Stimulated activated CD4-positive, alpha-beta T cell treated with anti-CD3 and anti-CD28 coated beads, Interleukin-12 subunit alpha, Interleukin-12 subunit beta, amount 100 ng/mL, for 24 hours (primary cell): ENCODE measurements at places on chromosomes 5 and 9.

- DNase-seq: peak; percentile 11
Observed at GRCh38 chr5:137737349-137738131, 1.7 kb upstream of the KLHL3 start.

DNA sequence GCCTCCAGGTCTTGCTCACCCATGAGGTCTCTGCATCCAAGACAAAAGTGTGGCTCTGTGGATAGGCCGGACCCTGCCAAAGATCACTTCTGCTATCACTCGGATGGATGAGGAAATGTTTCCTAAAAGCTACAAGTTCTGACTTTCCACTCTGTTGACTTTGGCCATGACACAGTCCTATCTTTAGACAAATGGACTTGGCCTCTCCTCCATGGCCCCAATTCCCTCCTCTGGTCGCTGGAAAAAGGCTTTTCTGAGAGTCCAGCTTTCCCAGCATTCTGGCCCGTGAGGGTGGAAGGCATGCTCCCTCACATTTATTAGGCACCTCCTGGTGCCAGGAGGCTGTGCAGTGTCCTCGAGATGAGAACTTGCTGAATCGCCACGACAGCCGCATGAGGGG is 83.1 kb downstream of the COL27A1 start:
- no peak for DNase-seq

GRCh38 chr5:78845470-78845869 is 139.6 kb downstream of the ARSB start:
- DNase-seq: no peak

- no peak for DNase-seq
Observed at GRCh38 chr5:94689908-94690307, 71.4 kb downstream of the SLF1 start.

- DNase-seq: no peak
Observed at GRCh38 chr9:83281306-83282255, 218.6 kb upstream of the RASEF start.

DNA sequence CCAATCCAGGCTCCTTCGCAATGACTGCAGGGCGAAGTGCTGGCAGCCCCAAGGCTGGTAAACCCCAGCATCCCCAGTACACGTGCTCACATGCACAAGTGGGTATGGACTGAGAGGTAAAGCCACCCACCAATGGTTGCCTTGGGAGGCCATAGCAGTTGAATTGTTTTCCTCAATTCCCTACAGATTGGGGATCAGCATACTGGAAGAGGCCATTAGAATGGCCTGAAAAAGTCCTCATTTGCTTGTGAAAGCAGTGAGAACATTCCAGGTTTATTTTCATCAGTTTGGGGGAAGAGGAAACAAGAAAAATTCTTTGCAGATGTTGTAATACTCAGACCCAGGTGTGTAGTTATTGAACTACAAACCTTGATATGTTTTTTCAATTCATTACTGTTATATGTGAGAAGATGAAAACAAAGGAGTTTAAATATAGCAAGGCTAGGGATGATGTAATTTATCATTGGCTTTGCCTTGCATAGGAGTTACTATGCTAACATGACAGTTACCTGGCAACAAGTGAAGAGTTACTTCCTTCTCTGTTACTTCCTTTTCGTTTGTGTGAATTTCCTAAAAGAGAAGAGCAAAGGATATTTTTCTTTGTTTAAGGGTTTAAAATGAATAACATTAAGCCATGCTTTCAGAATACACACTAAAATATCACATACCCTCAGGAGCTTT is 36.4 kb downstream of the MTMR12 start:
- DNase-seq: no peak

DNA sequence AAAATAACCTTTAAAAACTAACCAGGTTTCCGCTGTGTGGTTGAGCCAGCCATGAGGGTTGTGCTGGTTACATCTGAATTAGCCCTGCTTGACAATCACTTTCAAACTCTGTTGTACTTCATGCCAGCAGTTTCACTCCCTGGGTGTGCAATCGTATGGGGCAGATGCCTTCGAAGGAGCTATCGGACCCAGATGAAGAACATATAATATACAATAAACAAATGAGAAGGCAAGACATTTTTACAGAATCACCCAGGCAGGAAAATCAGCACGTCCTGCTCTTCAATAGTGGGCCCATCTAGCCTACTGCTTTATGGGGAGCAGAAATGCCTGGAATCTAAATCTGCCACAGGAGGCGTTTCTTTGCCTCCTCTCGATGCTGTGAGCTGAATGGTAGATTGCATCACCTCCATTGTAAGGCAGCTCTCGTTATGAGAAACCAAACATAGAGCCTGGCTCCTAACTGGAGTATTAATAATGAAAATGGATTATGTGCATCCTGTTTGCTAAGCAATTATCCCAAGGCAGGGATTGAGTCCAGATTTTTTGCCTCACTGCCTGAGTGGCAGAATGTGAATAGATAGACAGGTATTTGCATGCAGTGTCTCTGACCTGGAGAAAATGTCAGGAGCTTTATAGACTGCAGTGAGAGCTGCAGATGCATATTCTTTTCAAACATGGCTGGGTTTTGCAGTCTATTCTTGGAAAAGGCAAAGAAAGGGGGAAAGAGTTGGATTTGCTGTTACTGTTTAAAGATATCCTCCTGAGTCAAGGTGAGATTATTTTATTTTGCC is 143.3 kb upstream of the SMARCA2 start:
- DNase-seq: no peak

- DNase-seq: no peak
Observed at GRCh38 chr5:98602534-98603112, 170.8 kb upstream of the RGMB start.

DNA sequence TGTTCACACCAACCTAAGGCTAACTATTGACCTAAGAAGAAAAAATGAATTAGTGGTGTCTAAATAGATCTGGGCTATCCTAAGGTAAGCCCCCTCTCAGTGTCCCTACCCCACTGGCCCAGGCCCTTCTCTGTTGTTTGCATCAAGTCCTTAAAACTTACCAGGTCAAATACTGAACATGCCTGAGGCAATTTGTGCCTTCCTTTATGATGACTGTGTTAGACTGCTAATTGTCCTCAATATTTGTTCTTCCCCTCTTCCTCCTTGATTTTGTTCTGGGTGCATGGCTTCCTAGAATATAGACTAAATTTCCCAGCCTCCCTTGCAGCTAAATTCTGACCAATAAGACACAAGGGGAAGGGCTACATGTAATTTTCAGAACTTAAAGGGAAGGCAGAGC is 199.9 kb downstream of the ADAMTS12 start:
- no peak for DNase-seq

- no peak for DNase-seq
Observed at GRCh38 chr9:94926431-94926800, 199.9 kb downstream of the AOPEP start.

DNA sequence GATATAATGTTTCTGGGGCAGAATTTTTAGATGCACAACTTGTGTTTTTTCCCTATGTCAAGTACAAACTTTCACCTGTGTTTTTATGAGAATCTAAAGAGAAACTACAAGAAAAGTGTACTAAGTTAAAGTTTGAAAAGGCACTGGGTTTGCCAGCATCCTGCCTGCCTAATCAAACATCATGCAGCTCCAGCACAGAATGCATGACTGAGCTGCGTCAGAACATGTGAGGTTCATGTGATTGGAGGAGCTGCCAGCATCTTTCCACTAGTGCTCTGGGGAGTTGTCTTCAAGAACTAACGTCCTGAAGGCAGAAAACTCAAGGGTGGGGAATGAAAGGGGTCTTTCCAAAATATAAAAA is 46.1 kb upstream of the RIC1 start:
- no peak for DNase-seq

DNA sequence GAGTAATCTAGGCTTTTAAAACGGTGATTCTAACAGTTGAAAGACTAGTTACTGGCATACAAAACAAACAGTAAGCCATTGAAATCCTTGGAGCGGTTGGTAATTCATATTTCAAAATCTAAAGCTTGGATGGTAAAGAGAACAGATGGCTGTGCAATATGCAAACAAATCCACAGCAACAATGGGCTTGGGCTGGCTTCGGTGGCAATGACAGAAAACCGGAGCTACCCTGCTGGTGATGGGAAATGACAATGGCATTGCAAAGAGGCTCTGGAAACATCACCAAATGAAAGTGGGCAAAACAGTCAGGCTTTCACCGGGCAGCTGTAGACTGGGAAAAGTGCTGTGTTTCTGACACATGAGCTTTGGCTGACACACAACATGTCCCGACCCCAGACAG is 42.2 kb downstream of the MED27 start:
- DNase-seq: no peak

GRCh38 chr9:16289639-16290038 is 580.8 kb downstream of the BNC2 start:
- no peak for DNase-seq
